ENCODE measurements at places on chromosomes 3 and 15.

- DNase-seq: no peak
Observed at GRCh38 chr3:171163101-171164066, 136.9 kb upstream of the SLC2A2 start.

DNA sequence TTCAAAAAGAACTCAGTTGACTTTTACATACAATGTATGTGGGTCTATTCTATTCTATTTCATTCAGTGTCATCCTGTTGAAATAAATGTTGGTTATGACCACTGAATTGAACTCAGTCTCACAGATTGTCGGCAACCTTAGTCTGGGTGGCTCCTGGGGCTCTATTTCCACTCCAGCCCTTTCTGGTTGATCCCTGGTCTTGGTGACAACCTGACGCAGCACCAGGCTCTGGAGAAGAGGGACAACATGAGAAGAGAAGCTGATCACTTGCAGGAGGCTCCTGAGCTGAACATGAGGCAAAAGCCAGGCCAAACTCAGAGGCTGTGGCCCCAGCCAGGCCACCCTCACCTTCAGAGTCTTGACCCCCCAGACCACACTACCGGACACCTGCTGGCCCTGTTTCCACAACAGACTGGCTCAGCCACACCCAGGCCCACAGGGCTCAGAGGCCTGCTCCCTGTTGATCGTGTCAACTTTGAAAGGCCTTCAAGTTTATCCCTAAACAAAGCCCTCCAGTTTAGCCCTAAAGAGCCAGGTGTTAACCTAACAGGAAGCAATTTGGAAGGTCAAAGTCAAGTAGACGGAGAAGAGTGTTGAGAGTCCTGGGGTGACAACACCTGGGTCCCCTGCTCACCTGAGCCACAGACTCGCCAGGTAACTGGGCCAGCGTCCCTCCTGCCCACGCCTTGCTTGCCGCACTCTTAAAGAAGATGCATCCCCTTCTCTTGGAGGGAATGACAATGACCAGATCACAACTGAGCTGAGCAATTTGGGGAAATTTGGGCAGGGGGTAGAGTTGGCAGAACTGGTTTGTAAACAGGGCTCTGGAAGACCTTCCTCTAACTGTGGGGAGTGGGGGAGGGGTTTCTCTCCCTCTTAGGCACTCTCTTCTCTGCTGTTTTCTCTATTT lies 15.4 kb upstream of the MUC20 start:
- DNase-seq: no peak

- no peak for DNase-seq
Observed at GRCh38 chr3:134796281-134797056, 1.4 kb downstream of the EPHB1 start.

GRCh38 chr3:187064210-187065115 lies 74.8 kb downstream of the RPL39L start:
- DNase-seq: no peak

DNA sequence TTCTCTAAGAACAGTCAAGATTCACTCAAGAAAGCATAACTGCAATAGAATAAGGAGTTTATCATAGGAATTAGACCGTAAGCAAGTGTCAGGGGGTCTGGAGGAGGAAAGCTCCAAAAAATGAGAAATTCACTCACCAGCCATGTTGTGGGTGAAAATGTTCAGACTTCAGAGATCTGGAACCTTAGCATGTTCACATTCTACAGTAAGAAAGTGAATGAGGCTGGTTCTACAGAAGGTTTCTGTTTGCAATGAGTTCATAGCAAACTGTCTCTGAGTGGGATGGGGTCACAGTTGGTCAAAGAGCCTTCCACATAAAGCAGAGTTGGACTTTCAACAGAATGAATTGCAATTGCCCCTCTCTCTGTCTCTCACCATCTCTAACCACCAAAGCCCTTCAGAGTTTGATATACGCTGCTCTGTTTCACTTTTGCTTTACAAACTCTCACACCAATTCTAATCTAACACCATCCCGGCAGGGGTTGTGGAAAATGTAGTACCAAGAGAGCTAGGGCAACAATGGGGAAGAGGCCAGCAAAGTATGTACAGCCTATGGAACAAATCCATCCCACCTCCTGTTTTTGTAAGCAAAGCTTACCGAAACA lies 581.8 kb upstream of the UBE2E2 start:
- DNase-seq: no peak

- DNase-seq: no peak
Observed at GRCh38 chr3:160260587-160261270, 35.5 kb downstream of the C3orf80 start.

Data from Jurkat, Clone E6-1 (cell line).